Stimulated activated CD4-positive, alpha-beta T cell treated with anti-CD3 and anti-CD28 coated beads, Interleukin-2, amount 100 ng/mL, for 48 hours (primary cell): ENCODE measurements at places on chromosomes 1 and 21.
A peak's percentile ranks its signal among the peaks of the same experiment; 100 is the strongest.

GRCh38 chr1:202411422-202411821, 62.9 kb downstream of the PPP1R12B start:
- no peak for DNase-seq

DNA sequence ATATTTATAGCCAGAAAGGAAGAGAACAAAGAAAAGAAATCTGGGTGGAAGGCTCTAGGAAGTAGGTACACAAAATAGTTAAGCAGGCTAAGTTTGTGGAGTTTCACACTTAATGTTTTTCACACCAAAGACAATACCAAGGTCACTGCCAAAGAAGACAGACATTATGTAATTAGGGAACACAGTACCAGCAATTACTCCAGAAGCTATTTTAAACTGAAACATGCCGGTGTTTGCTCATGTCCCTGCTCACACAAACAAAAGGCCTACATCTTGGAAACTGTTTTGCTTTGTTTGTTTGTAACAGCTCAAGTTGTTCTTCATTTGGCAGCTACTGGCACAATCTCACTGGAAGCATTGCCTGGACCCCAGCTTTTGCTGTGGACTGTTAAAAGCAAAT, 88.5 kb upstream of the DAB1 start:
- DNase-seq = no peak

DNA sequence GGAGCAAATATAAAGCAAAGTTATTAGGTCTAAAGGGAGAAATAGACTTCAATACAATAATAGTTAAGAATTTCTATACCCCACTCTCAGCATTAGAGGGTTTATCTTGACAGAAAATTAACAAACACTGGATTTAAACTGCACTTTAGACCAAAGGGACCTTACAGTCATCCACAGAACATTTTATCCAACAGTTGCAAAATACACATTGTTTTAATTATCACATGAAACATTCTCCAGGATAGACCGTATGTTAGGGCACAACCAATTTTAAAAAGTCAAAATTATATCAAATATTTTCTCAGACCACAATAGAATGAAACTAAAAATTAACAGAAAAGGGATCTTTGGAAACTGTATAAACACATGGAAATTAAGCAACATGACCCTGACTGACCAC, 384.5 kb upstream of the C1orf87 start:
- DNase-seq = no peak

GRCh38 chr1:162070094-162070748, 730 bp downstream of the NOS1AP start:
- DNase-seq = no peak

GRCh38 chr1:29849038-29849750, 612.9 kb downstream of the PTPRU start:
- peak; percentile 39 for DNase-seq

GRCh38 chr1:154479764-154480421, 22.1 kb upstream of the TDRD10 start:
- peak; percentile 61 for DNase-seq

DNA sequence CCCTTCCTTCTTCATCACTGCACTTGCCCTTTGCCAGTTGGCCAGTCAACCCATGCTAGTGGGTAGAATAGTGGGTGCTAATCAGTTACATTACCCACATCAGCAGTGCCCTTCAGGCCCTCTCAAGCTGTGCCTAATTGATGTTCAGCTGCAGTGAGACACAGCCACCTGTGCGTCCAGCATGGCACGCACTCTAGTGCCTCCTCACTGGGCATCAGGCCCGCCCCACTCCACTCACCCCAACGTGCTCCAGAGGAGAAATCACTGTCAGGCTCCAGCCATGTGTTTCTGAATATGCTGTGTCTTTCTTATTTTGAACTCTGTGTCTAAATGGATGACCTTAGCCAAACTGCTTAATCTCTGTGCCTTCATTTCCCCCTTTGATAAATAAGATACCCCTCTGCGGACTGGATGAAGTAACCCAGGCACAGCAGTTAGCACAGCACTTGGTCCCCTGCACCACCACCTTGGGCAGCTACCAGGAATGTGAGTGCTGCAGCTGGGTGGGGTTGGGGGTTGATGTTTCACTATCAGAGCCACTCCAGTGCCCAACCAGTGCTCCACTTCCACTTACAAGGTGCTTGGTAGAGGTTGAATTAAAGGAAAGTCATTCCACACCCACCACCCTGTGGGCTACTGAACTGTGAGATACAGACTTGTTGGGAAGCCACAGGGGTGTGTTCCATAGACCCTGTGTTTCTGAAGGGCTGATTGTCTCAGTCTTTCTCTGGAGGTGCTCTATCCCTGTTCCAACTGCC, 8.9 kb upstream of the ADORA3 start:
- no peak for DNase-seq

GRCh38 chr1:97204468-97204867, 482.9 kb downstream of the PTBP2 start:
- DNase-seq = no peak

GRCh38 chr21:40160911-40161310, 293.7 kb downstream of the PCP4 start:
- DNase-seq = no peak

DNA sequence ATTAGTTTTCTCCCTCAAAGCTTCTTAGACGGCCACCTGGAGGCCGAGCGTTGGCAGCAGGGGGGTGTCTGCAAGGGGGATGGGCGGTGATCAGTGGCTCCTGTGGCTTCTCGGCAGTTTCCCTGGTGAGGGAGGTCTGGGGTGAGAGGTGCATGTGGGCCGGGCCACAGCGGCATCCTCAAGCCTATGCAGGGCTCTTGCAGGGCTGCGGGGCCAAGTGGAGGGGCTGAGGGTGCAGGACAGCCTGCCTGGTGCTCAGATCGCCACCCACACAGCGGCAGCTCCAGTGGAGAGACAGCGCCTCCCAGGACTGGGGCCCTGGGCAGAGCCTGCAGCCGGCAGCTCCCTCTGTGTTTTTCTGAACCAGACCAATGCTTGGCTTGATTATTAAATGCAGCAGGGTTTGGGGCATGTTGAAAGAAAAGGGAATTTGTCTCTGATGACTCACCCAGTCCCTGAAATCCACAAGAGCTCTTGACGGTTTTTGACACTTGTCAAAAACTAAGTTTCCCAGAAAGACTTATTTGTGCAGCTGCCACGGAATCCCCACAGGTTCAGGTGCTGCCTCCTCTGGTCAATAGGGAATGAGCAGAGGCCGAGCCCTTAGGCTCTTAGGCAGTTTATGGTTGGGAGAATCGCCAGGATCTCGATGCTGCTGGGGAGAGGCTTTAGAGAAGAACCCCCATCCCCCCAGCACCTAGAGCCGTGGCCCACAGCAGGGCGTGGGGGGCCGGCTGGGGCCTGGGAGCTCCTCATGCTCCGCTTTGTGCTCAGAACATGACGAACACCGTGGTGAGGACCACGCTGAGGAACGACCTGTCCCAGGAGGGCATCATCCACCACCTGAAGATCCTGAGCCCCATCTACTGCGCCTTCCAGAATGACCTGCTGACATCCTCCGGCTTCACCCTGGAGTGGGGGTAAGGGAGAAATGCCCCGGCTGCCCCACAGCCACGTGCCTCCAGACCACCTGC, 54.7 kb downstream of the UMODL1 start:
- no peak for DNase-seq

DNA sequence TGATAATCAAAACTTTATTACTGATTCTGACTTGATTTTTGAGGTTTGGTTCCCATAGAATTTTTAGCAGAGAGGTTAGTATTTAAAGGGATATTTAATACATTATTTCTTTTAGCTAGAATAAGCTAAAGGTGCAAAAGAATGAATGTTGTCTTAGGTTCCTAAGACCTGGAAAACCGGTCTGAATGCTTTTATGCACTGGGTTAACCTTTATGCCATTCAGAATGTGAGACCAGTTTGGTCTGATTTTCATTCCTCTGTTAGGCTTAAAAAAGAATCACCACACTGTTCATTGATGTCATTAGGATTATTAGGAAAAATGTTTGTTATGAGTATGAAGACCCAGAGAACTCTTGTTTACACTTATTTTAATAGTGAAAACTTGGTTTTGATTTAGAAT, 30.1 kb downstream of the RAP1A start:
- DNase-seq = no peak

DNA sequence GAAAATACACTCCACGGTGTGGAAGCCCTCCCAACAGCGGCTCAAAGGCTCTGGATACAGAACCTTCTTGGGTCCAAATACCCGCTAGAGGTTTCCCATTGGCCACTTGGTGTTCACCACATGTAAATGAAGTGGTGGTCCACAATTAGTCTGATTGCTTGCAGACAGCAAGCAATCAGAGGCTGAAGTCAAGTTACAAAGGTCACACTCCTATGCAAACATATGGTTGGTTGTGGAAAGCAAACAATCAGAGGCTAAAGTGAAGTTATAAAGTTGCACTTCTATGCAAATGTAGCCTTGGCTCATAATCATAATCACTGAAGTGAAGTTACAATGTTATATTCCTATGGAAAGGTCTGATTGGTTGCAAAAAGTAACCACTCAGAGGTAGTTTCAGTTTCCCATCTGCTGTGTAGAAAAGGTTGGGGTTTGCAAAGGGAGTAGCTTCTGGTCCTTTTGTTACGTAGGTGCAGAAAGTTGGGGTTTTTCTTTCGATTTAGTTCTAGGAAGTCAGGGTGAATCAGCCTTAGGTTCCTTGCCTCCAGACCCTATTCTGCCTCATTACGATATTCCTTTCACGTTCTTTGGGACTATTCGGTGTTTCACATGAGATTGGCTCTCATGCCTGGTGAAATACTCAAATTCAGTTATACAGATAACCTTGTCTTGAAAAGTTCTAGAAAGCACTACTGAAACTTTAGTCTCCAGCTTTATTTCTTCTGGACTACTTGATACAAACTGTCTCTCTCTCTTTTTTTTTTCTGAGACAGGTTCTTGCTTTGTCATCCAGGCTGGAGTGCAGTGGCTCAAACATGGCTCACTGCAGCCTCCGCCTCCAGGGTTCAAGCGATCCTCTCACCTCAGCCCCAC, 36.7 kb upstream of the MTF2 start:
- DNase-seq = no peak

DNA sequence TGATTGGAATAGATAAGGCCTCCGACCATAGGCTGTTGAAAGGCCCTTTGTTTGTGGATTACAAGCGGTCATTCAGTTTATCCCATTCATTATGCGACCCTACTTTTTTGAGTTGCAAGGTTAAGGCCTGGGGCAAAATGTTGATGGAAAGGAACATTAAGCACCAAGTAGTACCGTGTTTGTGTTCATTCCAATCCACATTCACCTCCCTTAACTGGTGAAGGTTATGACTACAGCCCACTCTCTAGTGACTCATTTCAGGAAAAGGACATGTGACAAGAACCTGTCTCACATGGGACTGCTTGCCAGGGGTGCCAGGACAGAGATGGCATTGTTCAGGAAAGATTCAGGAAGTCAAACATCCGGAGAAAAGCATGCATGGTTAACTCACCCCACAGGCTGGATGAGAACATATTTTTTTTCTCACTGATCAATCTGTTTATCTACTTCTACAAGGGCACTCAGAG, 81.6 kb downstream of the CD58 start:
- DNase-seq = no peak

DNA sequence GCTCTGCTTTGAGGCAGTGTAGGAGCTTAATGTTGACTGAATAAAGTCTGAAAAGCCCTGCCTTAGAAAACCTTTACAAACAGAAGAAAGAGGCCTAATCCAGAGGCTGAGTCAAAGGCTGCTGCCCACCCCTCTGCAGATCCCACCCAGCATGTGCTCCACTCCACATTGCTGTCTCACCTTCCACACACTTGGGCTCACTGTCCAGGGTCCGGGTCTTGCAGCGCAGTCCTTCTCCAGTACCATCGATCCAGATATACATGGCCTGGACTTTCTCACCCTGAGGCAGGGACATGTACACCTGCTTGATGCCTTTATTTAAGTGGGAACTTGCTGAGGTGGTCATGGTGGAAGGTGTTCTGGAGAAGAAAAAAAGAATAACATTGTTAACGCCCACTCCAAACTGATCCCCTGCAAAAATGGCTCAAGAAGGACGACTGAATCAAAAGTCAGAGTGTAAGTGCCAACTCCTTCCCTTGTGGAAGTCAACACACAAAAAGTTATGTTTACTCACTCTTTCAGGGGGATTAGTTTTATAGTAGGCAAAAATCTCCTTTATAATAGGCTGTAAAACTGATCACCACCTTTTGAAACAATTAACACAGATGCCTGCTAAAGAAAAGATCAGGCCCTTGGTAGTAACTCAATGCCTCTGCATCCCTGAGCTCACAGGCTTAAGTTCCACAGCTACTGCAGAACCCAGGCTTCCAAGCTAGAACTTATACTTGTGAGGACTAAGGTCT, 3.0 kb downstream of the GLUL start:
- no peak for DNase-seq

- no peak for DNase-seq
Measured at GRCh38 chr1:64502083-64502482, 32.2 kb downstream of the CACHD1 start.

DNA sequence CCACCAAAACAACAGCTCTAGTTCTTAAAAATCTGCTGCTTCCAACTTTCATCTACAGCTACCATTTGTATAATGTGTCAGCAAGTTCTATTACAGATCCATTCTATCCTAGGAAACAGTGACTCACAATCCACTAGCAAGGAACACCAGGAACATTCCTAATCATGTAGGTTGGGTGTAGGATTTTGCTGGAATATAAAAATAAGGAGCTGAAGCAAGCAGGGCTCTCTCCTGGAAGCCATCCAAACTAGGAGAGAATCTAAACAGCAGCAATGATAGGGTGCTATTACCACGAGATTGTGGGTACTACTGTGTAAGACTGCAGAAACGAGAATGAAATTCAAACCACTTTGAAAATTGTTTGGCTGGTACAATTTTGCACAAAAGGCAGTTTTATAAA, 135.0 kb downstream of the PTPN14 start:
- DNase-seq = no peak

DNA sequence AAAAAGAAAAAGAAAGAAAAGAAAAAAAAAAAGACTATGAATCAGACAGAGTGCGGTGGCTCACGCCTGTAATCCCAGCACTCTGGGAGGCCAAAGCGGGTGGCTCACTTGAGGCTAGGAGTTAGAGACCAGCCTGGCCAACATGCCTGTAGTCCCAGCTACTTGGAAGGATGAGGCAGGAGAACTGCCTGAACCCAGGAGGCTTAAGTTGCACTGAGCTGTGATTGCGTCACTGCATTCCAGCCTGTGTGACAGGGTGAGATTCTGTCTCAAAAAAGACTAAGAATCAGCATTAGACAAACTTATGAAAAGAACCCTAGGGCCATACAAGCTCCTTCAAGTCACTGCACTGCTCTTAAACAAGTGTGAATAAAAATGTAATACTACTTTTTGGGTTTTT, 16.9 kb downstream of the PSMB4 start:
- no peak for DNase-seq

- no peak for DNase-seq
Measured at GRCh38 chr1:55050283-55050682, 10.9 kb downstream of the PCSK9 start.

DNA sequence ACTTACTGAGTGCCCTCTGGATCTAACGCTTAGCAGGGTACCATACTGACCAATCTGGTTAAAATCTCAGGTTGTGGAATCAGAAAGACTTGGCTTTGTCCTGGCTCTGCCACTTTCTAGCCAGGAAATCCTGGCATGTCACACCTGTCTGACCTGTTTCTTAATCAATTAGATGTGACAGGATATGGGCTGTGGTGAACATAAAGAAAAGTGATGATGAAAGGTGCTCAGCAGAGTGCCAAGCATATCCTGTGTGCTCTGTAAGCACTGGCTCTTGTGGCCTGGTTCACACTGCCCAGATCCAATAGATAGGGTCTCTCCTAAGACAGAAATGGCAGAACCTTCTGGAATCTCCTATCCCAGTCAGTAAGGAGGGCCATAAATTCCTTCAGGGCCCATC, 53.9 kb downstream of the PHC2 start:
- no peak for DNase-seq
